ENCODE measurements at places on chromosomes 4 and X. TPM values are rescaled to one million over a fixed set of nuclear protein-coding genes. Genes with fewer than 3 reads are reported as not detected.

GRCh38 chr4:56220261-56220660 lies 167.0 kb downstream of the AASDH start:
- H3K4me3 ChIP-seq, result no peak overlapping the region
- H3K27ac ChIP-seq, result no peak overlapping the region
- DNase-seq, result no peak
- no peaks in the 10 kb centered on the region for H3K36me3 ChIP-seq
- peaks cover 25% of the 10 kb centered on the region for H3K4me1 ChIP-seq

DNA sequence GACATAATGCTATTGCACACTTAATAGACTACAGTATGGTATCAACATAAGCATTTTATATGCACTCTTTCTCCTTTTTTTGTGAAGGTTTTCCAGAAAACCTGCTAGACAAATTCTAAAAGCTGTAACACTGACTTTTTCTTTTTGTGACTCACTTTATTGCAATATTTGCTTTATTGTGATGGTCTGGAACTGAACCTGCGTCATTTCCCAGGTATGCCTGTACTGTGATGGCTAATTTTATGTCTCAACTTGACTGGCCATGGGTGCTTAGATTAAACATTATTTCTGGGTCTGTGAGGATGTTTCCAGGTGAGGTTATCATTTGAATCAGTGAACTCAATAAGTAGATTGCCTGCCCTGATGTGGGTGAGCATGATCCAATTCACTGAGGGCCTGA lies 35.5 kb upstream of the LAMP2 start:
- no peak for DNase-seq
- H3K27me3 ChIP-seq, result no peaks in the 10 kb centered on the region
- H3K27ac ChIP-seq, result no peak overlapping the region
- no peaks in the 10 kb centered on the region for H3K4me1 ChIP-seq

DNA sequence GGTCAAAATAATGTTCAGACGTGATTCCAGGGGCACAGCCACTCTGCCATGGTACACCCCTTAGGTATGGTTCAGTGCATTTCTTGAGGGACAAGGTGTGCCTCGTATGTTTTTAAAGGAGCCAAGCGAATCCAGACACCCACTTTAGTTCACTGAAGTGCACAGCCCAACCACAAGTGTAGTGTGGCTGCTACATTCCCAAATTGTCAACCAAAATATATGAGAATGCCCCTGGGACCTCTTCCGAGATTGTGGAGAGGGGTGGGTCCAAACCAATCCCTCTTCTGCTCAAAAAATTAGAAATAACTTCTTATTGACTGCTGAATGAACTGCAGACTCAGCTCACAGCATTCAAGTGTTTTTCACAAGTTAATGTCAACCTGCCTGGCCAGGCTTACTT lies 7.4 kb upstream of the BRS3 start:
- no peaks in the 10 kb centered on the region for H3K27me3 ChIP-seq
- no peak for DNase-seq
- no peaks in the 10 kb centered on the region for H3K4me1 ChIP-seq

DNA sequence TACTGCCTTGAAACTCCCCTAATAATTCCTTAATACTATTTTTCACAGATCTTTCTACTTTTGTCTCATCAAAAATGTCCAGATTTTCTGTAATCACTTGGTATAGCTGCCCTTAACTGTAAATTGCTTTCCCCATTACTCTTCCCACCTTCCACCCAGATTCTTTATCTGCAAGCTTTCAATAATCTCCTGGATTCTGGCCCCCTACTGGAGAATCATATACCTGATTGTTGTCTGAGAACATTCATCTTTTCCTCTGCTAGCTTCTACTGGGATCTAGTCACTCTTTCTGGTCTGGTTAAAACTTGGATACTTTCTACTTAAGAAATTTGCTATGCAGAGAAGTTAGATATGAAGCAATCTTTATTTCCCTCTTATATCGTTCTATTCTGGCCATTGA lies 552.6 kb downstream of the PCDH19 start:
- DNase-seq, result no peak
- no peak overlapping the region for H3K27ac ChIP-seq
- no peaks in the 10 kb centered on the region for H3K36me3 ChIP-seq
- H3K27me3 ChIP-seq, result no peaks in the 10 kb centered on the region
- H3K4me1 ChIP-seq, result no peaks in the 10 kb centered on the region
- no peak overlapping the region for H3K4me3 ChIP-seq

DNA sequence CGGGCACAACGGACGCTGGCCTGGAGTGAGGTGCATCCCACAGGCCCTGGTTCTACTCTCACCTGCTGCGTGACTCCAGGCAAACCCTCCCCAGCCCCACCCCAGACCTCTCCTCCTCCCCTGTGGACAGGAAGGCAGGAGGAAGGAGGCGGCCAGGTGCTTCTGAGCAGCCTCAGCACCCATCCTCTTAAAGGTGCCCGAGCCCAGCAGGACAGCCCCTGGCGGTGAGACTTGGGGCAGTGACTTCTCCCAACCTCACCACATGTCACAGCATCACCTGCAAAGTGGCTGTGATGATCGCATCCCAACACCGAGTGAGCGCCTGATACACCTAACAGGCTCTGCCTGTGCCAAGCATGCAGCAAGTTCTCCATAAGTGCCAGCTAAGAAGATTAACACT lies 17.1 kb upstream of the MAN2B2 start:
- DNase-seq, result no peak
- H3K36me3 ChIP-seq, result no peaks in the 10 kb centered on the region
- no peak overlapping the region for H3K27ac ChIP-seq
- peaks cover 68% of the 10 kb centered on the region for H3K27me3 ChIP-seq
- no peaks in the 10 kb centered on the region for H3K4me1 ChIP-seq

DNA sequence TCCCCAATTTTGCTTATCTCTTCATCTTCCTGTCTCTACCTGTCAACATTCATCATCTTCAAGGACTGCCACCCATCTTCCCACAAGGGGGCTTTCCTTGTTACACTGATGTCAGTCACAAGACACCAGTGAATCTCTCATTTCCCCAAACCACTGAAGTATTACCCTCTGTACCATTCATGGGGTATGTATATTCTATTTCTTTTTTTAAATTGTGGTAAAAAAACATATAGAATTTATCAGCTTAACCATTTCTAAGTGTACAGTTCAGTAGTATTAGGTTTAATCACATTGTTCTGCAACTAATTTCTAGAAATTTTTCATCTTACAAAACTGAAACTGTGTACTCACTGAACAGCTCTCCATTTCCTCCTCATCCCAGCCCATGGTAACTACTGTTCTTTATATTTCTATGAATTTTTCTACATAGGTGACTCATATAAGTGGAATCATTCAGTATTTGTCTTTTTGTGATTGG lies 98.6 kb downstream of the LARP7 start:
- no peaks in the 10 kb centered on the region for H3K36me3 ChIP-seq
- H3K27ac ChIP-seq, result no peak overlapping the region
- H3K4me1 ChIP-seq, result no peaks in the 10 kb centered on the region
- H3K27me3 ChIP-seq, result no peaks in the 10 kb centered on the region
- no peak overlapping the region for H3K4me3 ChIP-seq

DNA sequence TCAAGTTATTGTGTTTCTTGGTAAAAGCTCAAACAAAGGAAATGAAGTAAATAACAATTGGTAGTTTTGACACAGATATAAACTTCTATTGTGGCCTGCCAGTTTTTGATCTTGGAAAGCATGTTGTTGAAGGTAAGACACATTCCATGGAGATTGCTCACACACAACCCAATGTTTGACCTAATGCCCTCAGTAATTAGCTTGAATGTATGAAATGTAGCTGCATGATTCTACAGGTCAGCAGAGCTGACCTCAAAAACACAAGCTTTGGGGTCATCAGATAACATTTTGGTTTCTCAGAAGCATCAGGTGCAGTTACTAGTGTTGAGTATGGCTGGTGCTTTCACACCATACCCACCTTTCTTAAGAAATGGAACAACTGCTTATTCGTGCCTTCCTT lies 16.5 kb downstream of the GPR173 start:
- H3K4me3 ChIP-seq, result no peak overlapping the region
- no peaks in the 10 kb centered on the region for H3K27me3 ChIP-seq
- no peaks in the 10 kb centered on the region for H3K36me3 ChIP-seq

DNA sequence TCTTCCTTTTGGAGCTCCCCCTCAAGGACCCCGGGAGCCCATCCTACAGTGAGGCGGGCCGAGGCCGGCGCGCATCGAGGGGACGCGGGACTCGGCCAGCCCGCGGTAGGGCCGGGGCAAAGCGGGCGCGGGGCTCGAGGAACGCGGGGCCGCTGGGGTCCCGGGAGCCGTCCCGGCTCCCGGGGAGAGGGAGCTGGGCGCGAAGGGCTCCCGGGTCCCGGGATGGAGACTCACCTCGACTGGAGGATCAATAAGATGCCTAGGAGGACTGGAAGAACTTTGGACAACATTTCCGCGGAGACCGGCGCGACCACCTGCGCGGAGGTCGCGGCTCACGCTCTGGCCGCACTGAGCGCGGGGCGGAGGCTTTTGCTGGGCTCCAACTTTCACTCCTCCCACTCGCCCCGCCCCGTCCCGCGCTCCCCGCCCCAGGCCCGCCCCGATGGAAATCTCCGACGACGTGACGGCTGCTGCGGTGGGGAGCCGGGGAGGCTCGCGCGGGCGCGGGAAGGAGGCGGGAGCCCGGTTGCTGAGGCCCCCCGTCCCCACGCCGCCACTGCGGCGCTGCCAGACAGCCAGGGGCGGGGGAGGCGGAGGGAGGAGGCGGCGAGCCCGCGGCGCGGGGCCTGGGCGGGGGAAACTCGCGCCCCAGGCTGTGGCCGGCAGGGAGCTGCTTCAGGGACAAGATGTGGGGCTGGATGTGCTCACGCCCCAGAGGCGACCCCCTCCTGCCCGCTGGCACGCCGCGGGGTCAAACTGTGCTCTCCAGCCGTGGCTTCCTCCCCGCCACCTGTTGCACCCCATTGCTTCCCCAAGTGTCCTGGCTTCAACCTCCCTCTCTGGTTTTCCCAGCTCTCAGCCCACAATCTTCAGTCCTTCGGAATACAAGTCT lies at the start of gene GABRE:
Gene GABRE, minus strand, starts transcription at position 341 of the 892 bp plus-strand sequence. Its CDS starts 51 bp downstream, at position 290.
- H3K27me3 ChIP-seq, result no peaks in the 10 kb centered on the region
- peak within 1 kb of the TSS; percentile 57 for H3K4me3 ChIP-seq
- DNase-seq, result no peak
- H3K36me3 ChIP-seq, result no peaks in the 10 kb centered on the region
- no peak within 1 kb of the TSS for H3K27ac ChIP-seq
- peaks cover 29% of the 10 kb centered on the region for H3K4me1 ChIP-seq

Gene DCAF8L1
- not detected for total RNA-seq

Gene LNX1
- 3.3 TPM for total RNA-seq

Gene BTK
- total RNA-seq, result 0.37 TPM

Gene ADH5
- total RNA-seq, result 163 TPM

Gene AMOT
- 7.7 TPM for total RNA-seq

Gene RHOXF2B
- total RNA-seq, result not detected

Gene FGFBP1
- 8.7 TPM for total RNA-seq

Data from HCT116 (cell line).